ENCODE measurements at places on chromosomes 6 and 20. TPM values are rescaled to one million over a fixed set of nuclear protein-coding genes. Genes with fewer than 3 reads are reported as not detected.

The MARCKS gene
- 134 TPM for total RNA-seq

The C6orf15 gene
- total RNA-seq: not detected

The TUBB1 gene
- not detected for total RNA-seq

The CST4 gene
- not detected for total RNA-seq

The KHDRBS2 gene
- total RNA-seq: not detected

The MAP3K5 gene
- 9.1 TPM for total RNA-seq
